ENCODE measurements at places on chromosomes 11 and 22. TPM values are rescaled to one million over a fixed set of nuclear protein-coding genes. Genes with fewer than 3 reads are reported as not detected.

DNA sequence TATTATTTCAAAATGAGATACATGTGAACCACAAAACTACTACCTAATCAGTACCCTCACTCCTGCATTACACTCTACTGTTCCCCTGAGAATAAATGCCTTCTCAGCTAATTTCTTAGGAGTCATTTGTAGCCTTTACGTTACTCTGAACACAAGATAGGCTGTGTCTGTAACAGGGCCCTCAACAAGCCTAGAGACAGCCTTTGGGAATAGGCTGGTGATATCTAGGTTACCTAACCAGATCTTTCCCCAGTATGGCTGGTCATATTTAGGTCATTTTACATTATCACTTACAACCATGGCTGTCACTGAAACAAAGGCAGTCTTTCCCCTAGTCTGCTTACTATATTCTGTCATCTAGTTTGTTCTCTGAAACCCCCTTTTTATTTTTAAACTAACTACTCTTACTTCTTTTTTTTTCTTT lies 14.2 kb downstream of the ATM start:
- no peaks in the 10 kb centered on the region for H3K27me3 ChIP-seq
- no peak overlapping the region for H3K4me3 ChIP-seq
- H3K27ac ChIP-seq, result no peak overlapping the region
- peaks cover 35% of the 10 kb centered on the region for H3K36me3 ChIP-seq

GRCh38 chr11:36300650-36301049 lies 4.6 kb downstream of the PRR5L start:
- no peaks in the 10 kb centered on the region for H3K36me3 ChIP-seq

DNA sequence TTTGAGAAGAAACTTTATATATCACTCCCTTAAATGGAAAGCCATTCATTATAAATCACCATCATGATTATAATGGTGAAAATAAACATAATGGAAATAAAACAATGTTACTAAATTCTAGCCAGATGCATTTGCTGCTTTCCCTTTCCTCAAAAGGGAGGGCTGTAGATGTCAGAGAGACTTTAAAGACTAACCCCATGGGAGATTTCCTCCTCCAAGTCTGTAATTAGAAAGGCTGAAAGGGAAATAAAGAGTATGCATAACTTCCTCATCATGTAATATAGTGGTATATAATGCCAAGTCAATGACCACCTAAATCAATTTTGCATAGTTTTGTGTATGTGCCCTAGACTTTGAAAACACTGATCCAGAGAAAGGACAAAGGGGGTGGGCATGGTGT lies 6.4 kb downstream of the CD6 start:
- no peaks in the 10 kb centered on the region for H3K36me3 ChIP-seq
- DNase-seq, result no peak
- no peak overlapping the region for H3K27ac ChIP-seq
- H3K4me1 ChIP-seq, result no peaks in the 10 kb centered on the region

DNA sequence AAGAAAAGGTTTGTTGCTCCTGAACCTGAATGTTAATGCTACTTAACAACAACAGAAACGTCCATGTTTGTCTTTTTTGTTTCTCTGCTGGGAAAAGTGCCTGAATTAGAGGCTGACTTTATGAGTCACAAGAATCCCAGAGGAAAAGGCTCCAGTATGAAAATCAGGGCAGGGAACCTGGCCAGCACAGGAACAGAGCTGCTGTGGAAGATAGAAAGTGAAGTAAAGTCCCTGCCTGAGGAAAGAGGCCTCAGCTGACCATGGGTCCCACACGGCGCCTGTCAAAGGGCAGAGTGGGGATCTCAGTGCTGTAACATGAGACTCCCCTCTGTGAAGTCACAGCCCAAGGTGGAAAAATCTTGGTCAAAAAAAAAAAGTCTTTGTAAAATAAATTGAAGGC lies 632.3 kb upstream of the CCDC90B start:
- no peak for DNase-seq
- no peaks in the 10 kb centered on the region for H3K27me3 ChIP-seq
- H3K4me1 ChIP-seq, result no peaks in the 10 kb centered on the region
- H3K36me3 ChIP-seq, result no peaks in the 10 kb centered on the region

The WBP2NL gene
- not detected for total RNA-seq

The TMPRSS5 gene
- not detected for total RNA-seq

The BCO2 gene
- total RNA-seq, result not detected

The API5 gene
- 90.4 TPM for total RNA-seq

Measured in GM23248 (cell line).